ENCODE measurements at places on chromosomes 11 and 22.

GRCh38 chr11:46392421-46393230 lies 1.1 kb upstream of the CHRM4 start:
- peak; percentile 31 for DNase-seq

DNA sequence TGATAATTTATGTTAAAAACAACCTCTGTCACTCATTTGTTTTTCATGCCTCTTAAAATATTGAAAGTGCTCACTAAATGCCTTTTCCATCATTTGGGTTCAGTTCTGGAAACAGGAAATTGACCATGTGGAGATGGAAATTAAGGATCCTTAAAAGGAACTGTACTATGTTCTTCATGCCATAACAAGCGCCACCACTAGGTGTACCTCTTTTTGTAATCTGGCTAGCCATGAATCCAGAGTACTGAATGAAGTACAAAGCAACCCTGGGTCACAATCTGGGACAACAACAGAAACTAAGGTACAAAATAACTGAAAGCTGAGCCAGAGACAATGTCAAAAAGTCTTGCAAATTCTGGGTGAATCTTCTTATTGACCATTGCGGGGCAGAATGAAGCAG lies 559.1 kb downstream of the FAM181B start:
- DNase-seq = no peak

- DNase-seq = no peak
These were observed 103.8 kb downstream of the FAM168A start for GRCh38 chr11:73493956-73494598.

- peak; percentile 92 for DNase-seq
These were observed 69.2 kb downstream of the CD82 start for GRCh38 chr11:44634401-44635281.

DNA sequence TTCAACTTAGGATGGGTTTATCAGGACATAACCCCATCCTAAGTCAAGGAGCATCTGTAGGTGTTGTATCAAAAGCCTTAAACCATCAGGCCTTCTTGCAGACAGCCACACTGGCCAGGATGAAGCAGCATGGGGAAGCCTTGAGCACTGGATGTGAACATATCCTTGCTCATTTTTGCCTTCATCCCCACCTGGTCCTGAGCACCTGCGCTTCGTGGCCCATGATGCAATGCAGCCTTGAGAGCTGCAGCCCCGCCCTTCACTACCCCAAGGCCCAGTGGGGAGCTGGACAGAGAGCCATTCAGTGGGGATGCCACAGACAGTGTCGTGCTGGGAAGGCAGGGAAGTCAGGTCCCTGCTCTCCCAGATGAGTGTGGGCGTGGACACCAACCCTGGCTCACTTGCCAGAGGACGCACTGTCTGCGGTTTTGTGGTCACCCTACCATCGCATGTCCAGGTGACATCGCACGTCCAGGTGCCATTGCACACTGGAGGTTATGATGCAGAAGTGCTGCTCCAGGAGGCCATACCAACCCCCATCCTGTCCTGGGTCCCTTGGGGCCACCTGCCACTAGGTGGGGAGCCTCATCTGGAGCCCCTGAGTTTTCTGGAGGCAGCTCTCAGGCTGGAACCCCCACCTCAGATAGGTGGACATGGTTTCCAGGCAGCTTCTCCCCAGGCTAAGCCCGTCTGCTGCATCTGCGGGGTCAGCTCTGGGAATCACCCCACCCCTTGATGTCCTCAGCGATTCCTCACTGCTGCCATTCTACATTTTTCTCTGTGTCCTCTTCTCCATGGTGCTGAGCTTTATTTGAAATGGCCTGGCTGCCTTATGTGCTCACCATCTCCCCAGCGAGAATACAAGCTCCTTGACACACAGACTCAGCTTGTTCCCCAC lies 14.4 kb downstream of the GNAZ start:
- no peak for DNase-seq

GRCh38 chr11:61065955-61066638 lies 36.2 kb upstream of the CD5 start:
- no peak for DNase-seq

All from caudate nucleus (tissue), 63 donors.